ENCODE measurements at places on chromosomes 5 and 9.

DNA sequence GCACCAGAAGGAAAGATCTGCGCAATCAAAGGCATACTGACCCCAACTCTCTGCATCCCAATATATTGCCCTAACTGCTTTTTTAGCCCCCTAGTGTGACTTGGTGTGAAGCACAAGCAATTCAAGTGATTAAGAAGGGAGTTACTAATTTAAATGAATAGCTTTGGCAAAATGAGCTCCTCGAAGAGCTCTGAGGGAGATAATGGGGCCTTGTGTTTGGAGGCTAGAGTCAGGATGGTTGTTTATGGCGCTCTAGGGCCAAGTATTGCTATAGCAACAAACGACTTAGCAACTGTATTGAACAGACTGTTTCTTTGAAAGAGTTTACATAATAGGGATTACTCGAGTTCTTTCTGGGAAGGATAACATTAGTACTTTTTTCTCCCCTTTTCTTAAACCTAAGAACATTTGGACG, 11.5 kb upstream of the C5orf58 start:
- DNase-seq, result no peak

DNA sequence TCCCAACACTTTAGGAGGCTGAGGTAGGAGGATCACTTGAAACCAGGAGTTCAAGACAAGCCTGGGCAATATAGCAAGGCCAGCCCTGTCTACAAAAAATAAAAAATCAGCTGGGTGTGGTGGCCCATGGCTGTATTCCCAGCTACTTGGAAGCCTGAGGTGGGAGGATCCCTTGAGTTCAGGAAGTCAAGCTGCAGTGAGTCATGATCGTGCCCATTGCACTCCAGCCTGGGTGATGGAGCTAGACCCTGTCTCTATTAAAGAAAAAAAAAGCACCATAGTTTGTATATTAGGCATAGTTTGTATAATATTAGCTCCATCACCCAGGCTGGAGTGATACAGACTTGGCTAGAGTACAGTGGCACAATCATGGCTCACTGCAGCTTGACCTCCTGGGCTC, 9.6 kb upstream of the NME5 start:
- no peak for DNase-seq

DNA sequence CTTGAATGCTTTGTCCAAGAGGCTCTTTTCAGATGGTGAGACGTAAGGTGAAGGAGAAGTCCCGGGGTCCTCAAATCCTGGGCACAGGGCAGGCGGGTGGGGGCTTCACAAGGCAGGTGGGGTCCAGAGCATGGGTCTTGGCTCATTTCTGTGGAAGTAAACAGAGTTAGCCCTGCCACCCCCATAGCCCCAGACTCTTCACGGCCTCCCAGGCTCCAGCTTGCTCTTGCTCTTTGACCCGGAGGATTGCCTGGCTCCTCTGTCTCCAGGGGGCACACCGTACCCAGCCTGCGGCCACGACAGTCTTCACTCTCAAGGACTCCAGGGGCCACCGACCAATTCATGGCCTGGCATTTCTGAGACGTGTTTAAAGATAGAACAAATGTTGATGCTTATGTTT, 28.8 kb upstream of the POMT1 start:
- no peak for DNase-seq

- DNase-seq, result no peak
Observed at GRCh38 chr5:24497591-24498157, 147.1 kb downstream of the CDH10 start.

- DNase-seq, result no peak
Observed at GRCh38 chr9:101114317-101114716, 85.8 kb downstream of the PLPPR1 start.

DNA sequence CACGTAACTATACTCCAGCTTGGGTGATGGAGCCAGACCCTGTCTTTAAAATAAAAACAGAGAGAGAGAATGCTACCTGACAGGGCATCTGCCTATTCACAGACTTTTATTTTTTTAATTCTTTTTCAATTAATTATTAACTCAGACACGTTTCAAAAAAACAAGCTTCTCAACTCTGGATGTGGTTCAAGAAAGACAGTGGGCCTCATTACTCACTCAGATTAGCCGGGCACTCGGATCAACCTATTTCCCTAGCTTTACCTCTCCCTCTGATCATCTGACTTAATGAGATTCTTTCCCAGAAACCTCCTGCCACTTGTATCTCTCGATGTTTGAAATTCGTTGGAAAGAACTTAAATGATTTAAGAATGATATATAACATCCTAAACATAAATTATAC, 134.1 kb downstream of the TRPM6 start:
- no peak for DNase-seq

Data from stimulated activated CD4-positive, alpha-beta T cell treated with anti-CD3 and anti-CD28 coated beads, Interleukin-2, amount 100 ng/mL, for 48 hours (primary cell).